ENCODE measurements at places on chromosomes 12 and 14.

- peak; percentile 33 for DNase-seq
Observed at GRCh38 chr12:49388682-49389386, 21.6 kb downstream of the SPATS2 start.

GRCh38 chr14:69715725-69716477 lies 51.0 kb upstream of the SRSF5 start:
- no peak for DNase-seq

- no peak for DNase-seq
Observed at GRCh38 chr14:24147761-24148428, 597 bp downstream of the RNF31 start.

GRCh38 chr14:59090572-59090971 lies 97.9 kb upstream of the DAAM1 start:
- DNase-seq = no peak

GRCh38 chr12:75311369-75311768 lies 18.8 kb downstream of the CAPS2 start:
- no peak for DNase-seq

DNA sequence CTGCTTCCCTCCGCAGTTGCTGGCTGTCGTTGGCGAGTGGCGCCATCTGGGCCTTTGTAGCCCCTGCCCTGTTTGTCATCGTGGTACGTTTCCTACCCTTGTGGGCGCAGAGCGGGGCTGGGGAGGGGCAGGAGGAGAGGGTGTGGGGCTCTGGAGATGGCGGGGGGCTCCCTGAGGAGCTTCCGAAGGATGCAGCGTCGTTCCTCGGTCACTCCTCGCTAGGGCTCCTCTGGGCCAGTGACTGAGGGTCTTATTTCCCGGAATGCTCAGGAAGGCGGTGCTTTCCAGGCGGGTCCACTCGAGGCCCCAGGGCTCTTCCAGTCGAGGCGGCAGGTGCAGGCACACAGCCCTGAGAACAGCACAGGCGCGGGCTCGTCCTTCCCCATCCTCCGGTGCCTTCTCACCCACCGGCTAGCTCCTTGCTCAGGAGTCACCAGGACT lies 167.1 kb downstream of the ADGRD1 start:
- no peak for DNase-seq

All from T-helper 9 cell (primary cell).